ENCODE measurements at places on chromosomes 1 and 21.

DNA sequence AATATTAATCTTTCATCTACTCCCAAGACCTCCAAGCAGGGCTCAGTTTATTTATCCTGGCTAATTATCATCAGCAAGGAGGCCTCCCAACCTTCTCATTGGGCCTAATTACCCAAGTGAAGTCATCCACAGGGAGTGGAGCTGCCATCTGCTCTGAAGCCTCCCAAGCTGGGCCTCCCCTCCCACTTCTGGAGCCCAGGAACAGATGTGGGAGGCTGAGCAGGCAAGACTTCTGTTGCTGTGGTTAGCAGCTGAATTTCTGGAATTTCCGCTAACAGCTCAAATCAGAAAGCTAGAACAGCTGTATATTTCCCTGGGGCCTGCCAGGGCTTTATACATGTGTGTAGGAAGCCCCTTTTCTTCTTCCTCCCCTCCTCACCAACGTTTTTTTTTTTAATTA lies 127.5 kb downstream of the UCK2 start:
- DNase-seq, result peak; percentile 9

GRCh38 chr1:215748431-215748830 lies 181.3 kb downstream of the KCTD3 start:
- DNase-seq, result no peak

GRCh38 chr1:53148123-53148522 lies 5.7 kb upstream of the SLC1A7 start:
- DNase-seq, result peak; percentile 28

DNA sequence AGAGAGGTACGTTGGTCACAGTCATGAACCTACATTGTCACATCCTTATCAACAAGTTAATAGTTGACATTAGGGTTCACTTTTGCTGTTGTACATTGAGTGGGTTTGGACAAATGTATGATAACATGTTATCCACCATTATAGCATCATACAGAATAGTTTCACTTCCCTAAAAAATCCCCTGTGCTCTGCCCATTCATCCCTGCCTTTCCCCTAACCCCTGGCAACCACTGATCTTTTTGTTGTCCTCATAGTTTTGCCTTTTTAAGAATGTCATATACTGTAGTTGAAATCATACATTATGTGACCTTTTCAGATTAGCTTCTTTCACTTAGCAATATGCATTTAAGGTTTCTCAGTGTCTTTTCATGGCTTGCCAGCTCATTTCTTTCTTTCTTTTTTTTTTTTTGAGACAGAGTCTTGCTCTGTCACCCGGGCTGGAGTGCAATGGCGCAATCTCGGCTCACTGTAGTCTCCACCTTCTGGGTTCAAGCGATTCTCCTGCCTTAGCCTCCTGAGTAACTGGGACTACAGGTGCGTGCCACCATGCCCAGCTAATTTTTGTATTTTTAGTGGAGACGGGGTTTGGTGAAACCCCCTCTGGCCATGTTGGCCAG lies 50.6 kb downstream of the UCK2 start:
- DNase-seq, result no peak

- DNase-seq, result no peak
Measured at GRCh38 chr1:23177438-23178380, 9.1 kb upstream of the LUZP1 start.

GRCh38 chr1:68147534-68148171 lies 84.7 kb downstream of the WLS start:
- no peak for DNase-seq

DNA sequence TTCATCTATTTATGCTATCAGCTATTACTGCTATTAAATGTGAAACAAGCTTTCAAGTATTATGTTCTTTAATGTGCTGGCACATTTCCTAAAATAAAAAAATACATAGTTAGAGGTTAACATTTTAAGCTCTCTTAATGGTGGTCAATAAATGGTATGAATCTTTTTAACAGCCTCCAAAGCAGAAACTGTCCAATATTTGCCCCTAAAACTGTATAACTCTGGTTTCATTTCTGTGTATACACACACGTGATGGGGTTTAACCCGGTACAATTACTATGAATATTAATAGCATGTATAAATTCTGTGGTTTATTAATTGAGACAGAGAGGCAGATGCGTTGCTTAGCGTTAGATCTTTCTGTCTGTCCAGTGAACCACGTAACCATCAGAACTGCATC lies 2.2 kb downstream of the ESRRG start:
- no peak for DNase-seq

DNA sequence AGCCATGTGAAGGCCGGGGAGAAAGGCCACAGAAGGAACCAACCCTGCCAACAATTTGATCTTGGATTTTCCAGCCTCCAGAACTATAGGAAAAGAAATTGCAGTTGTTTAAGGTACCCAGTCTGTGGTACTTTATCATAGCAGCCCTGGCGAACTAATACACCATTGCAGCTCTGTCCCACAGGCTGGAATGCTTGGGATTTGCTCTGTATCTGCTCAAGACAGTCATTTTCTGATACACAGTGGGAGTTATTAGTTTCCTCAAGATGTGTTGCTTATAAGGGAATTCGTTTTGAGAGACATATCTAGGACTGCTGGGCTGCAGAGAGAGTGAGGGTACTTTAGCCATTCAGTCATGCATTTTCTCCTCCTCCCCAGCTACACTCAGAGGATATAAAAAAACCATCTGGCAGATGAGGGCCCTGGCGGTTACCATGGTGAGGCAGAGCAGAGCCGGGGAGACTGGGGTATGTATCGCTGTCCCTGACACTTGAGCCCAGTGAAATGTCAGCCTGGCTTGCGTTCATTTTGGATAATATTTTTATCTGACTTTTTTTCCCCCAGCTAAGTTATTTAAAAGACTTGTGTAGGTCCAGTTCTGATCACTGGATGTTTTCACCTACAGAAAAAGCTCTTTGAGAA lies 104.6 kb downstream of the DIRAS3 start:
- no peak for DNase-seq

DNA sequence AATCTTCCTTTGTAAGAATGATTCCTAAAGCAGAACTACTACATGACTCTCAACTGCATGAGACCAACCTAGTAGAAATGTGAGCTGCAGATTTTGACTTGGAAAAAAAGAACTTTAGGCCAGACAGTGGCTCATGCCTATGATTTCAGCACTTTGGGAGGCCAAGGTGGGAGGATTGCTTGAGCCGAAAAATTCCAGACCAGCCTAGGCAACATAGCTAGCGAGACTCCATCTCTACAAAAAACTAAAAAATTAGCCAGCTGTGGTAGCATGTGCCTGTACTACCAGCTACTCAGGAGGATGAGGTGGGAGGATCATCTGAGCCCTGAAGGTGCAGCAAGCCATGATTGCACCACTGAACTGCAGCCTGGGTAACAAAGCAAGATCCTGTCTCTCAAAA lies 24.7 kb upstream of the ITLN2 start:
- DNase-seq, result no peak

GRCh38 chr1:219573960-219574359 lies 38.9 kb downstream of the ZC3H11B start:
- no peak for DNase-seq

DNA sequence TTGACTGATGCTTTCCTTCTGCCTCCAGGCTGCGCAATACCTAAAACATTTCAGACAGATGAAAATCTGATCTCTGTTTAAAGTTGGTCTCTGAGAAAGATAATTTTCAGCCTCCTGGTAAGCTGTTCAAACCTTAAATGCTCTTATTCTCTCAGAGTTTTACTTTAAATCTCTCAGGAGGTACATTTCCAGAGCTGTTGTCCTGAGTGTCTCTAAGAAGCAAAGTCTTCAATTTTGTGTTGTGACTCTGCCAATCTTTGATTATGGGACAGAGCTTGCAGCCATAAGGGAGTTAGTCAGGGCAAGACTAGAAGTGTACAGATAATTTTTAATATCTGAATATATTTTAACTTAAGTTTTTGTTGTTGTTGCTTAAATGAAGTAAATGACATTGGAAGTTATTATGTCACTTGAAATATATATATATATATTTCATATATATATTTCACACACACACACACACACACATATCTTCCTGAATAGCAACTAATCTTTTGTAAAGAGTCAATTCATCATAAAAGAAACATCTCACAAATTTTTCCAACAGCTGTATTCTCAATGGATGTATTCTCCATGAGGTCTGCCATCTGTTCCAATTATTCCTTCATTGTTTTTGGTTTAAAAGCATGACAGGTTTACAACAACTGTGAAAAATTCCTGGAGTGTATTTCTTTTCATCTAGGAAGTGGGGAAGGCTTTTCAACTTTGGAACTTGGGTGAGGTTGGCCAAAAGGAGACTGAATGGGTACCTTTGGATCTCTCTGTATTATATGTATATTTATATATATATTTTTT lies 259.4 kb downstream of the BACH1 start:
- DNase-seq, result no peak

- DNase-seq, result no peak
Measured at GRCh38 chr1:29756498-29756897, 520.2 kb downstream of the PTPRU start.

GRCh38 chr1:233435622-233436021 lies 108.1 kb downstream of the MAP3K21 start:
- DNase-seq, result no peak

DNA sequence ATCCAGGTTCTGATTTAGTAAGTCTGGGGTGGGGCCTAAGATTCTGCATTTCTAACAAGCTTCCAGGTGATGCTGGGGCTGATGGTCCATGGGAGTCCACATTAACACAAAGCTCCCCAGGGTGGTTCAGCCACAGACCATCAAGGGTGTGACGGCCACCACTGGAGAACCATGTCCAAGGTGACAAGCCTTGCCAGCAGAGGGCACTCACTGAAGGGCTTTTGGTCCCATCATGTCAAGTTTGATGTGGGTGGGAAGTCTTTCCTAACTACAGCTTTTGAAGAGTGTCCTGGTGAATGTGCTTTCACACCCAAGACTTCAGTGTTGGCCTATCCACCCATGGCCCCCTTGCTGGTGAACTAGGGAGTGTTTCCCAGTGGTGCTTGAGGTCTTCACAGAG lies 67.1 kb downstream of the UBE2T start:
- no peak for DNase-seq
